ENCODE measurements at places on chromosomes 1 and 21.
A peak's percentile ranks its signal among the peaks of the same experiment; 100 is the strongest.

GRCh38 chr1:48739091-48739490, 37.6 kb downstream of the BEND5 start:
- no peak for DNase-seq

GRCh38 chr21:39010629-39011404, 172.4 kb downstream of the PSMG1 start:
- no peak for DNase-seq

DNA sequence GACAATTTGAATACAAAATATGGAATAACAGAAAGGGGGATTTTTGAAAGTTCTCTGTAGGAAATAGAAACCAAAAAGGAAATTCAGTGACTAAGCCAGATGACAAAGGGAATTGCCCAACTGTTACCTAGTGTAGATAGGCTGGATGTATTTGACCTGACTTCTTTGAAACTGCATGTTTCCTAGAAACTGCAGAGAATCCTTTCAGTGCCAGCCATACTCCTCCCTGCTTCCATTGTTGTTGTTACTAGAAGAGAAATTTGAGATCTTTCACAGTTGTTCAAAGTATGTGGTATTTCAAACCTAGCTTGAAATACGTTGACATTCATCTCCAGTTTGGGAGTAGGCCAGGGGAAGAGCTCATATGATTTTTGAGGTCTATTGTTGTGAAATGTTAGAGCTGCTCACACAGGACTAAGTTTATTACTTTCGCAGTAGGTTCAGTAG, 1.8 kb upstream of the GBP5 start:
- peak; percentile 74 for DNase-seq

GRCh38 chr1:82565146-82565545, 764.4 kb downstream of the ADGRL2 start:
- no peak for DNase-seq

- no peak for DNase-seq
These were observed 212.9 kb upstream of the HOOK1 start for GRCh38 chr1:59601811-59602210.

GRCh38 chr1:224433701-224434672, 610 bp downstream of the WDR26 start:
- DNase-seq, result peak; percentile 27

All from activated CD4-positive, alpha-beta T cell treated with anti-CD3 and anti-CD28 coated beads, Interleukin-10, Interleukin-2, amounts not matched to agents 100 ng/mL and 50 ng/mL, durations not matched to agents 16 hours and 8 hours (primary cell).